ENCODE measurements at places on chromosomes 1 and 21.

DNA sequence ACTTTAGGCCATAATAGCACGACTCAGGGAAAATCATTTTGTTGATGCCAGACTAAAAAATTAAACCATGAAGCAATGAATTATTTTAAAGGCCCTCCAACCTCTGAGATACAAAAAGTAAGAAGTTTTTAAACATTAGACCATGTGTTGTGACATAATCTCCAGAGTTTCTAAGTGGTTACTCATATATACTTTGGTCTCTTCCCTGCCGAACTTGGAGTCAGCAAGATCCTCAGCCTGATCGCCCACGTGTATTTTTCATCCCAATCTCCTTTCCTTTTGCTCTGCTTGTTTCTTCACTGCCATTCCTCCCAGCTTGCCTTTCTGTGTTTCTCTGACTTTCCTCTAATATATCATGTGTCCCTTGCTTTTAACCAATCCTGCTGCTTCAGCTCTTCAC is 3.8 kb downstream of the ARV1 start:
- DNase-seq, result no peak

GRCh38 chr21:14040386-14040785 is 170.4 kb downstream of the LIPI start:
- DNase-seq, result no peak

DNA sequence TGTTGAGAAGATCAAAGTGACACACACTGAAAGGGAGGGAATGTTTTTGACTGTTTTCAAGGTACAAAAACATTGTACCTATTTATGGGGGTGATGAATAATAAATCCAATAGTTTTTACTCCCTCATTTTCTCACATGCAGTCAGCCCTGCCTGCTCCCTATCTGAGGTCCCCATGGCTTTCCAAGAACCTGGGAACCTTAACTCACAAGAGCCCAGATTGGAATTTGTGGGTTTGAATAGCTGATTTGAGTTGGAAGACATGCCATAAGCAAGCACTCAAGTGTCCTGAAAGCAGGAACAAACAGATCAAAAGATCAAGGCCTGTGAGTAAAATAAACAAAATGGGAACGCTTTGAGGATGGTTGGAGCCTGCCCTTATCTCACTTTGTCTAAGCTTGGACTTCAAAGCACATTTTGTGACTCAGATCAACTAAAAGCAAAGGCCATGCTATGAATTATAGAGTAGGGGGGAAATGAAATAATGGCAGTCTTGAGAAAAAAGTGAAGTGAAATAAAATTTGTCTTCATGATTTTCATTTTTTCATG is 136.6 kb downstream of the LYPLAL1 start:
- DNase-seq, result no peak

DNA sequence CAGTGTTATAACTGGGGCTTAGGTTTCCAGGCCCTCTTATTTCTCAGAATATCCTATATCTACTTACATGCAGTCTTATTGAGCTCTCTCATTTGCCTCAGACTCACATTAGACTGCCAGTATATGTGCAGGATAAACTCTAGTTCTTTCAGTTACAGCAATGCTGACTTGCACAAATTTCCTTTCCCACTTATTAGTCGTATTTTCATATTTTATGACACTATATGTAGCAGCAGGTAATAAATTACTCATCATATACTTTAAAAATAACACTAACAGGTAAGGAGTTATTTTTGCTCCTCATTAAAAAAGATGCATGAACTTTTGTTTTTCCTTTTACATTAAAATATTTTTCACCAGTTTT is 65.7 kb downstream of the GADD45A start:
- DNase-seq, result no peak

- no peak for DNase-seq
These were observed 34.5 kb upstream of the LBR start for GRCh38 chr1:225462429-225462713.

DNA sequence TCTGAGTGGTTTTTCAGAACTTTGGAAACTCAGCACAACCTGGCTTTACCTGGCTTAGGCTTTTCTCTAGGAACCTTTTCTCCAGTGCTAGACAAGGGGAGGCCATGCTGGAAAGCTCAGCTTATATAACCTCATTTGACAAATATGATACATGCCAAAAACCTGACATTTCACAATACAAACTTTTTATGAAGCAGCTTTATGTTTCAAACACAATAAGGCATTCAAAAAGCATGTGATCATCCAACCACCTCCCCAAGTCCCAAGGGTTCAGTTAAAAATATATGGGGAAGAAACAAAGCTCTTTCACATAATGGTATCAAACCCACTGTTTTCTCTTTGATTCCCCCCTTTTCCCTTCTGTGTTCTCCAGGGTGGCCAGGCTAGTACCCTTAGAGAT is 63.7 kb downstream of the ZC3H11B start:
- no peak for DNase-seq

DNA sequence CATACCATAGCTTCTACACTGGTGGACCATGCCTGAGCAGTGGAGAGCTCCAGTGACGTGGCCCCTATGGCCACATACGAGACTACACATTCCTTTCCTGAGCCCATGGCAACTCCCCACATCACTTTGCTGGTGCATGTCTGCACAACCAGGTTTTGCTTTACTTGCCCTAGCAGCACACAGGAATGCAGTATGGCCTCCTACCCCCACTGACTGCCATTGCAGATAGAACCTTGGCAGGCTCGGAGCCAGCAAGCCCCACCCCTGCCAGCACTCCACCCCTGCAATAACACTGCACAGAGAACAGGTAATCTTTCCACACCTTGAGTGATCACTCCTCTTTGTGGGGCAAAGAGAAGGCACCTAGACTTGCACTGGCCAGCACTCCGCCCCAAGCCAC is 531.9 kb upstream of the CAMK1G start:
- no peak for DNase-seq

DNA sequence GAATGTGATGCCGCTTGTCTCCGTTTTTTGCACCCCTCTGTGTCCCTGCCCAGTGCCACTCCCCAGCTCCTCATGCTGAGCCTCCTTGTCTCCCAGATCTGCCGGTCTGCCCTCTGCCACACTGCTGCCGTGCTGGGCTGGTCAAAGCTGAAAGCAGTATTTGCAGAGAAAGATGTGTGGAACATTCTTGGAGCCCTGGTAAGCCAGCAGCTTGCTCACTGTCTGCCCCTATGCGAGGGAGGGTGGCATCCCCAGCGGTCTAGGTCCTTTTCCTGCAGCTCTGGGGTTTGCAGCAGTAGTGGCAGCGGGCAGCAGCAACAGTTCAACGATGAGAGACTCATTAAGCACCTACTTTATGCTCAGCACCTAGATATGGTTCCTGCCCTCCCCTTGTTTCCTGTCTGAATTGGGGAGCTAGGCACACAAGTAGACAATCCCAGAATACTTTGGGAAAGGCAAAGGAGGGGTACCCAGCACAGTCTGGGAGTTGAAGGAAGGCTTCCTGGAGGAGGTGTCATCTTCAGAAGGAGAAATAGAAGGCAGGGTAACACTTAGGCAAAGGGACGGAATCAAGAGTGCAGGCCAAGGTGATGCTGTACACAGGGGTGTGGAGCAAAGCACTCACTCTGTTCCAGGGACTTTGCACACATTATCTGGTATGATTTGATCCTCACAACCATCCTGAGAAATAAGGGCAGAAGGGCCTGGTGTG is 63.1 kb downstream of the KIF21B start:
- no peak for DNase-seq

All from stimulated activated naive CD4-positive, alpha-beta T cell (primary cell).